ENCODE measurements at places on chromosomes 1 and 21. TPM values are rescaled to one million over a fixed set of nuclear protein-coding genes. Genes with fewer than 3 reads are reported as not detected.

IVNS1ABP gene
- total RNA-seq, result 104 TPM

CR2 gene
- total RNA-seq, result 1.8 TPM

DNA sequence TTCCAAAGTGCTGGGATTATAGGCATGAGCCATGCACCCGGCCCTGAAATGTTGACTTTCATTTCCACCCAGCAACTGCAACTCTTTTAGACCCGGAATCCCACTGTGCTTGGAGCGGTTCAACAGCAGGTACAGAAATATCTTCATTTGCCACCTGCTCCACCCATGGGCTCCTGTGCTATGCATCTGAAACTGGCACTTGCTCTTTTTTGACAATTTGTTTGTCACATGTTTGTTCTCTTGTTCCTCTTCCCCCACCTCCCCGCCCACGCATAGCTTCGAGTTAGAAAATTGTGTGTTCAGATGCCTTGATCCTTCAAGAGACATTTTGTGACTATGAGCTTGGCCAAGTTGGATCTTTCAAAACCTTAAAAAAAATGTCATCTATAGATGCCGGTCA, 2.4 kb upstream of the IFNLR1 start:
- H3K4me1 ChIP-seq, result no peaks in the 10 kb centered on the region
- H3K27me3 ChIP-seq, result no peaks in the 10 kb centered on the region
- H3K27ac ChIP-seq, result no peak overlapping the region
- DNase-seq, result no peak

DNA sequence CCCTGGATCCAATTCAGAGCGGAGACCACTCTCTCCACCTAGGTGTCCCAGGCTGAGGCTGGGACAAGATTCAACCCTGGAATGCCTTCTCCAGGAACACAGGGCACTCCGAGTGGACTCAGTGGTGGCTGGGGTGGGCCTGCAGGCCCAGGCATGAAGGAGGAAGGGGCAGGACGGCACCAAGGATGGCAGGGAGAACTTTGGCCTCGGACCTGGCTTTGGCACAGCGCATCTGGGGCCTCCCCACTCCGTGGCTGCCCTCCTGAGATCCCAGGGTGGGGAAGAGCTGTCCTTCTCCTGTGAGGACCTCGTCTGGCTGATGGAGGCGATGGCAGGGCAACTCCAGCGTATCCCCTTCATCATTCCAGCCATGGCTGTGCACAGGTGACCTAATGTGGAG, 35.6 kb downstream of the DHCR24 start:
- H3K4me1 ChIP-seq, result no peaks in the 10 kb centered on the region
- no peak overlapping the region for H3K4me3 ChIP-seq
- peaks cover 70% of the 10 kb centered on the region for H3K36me3 ChIP-seq
- no peak overlapping the region for H3K27ac ChIP-seq
- H3K27me3 ChIP-seq, result no peaks in the 10 kb centered on the region

GRCh38 chr1:59070610-59071009, 226.3 kb upstream of the FGGY start:
- H3K27me3 ChIP-seq, result no peaks in the 10 kb centered on the region
- no peak for DNase-seq
- no peak overlapping the region for H3K27ac ChIP-seq
- no peaks in the 10 kb centered on the region for H3K36me3 ChIP-seq

- no peaks in the 10 kb centered on the region for H3K4me1 ChIP-seq
- no peak overlapping the region for H3K27ac ChIP-seq
- no peaks in the 10 kb centered on the region for H3K27me3 ChIP-seq
- DNase-seq, result no peak
- no peaks in the 10 kb centered on the region for H3K36me3 ChIP-seq
Measured at GRCh38 chr1:161082996-161083747, 6.2 kb downstream of the NECTIN4 start.

- H3K4me3 ChIP-seq, result no peak overlapping the region
- H3K36me3 ChIP-seq, result peaks cover 14% of the 10 kb centered on the region
- no peak overlapping the region for H3K27ac ChIP-seq
- H3K27me3 ChIP-seq, result no peaks in the 10 kb centered on the region
Measured at GRCh38 chr1:163161337-163161736, 41.4 kb downstream of the RGS5 start.

DNA sequence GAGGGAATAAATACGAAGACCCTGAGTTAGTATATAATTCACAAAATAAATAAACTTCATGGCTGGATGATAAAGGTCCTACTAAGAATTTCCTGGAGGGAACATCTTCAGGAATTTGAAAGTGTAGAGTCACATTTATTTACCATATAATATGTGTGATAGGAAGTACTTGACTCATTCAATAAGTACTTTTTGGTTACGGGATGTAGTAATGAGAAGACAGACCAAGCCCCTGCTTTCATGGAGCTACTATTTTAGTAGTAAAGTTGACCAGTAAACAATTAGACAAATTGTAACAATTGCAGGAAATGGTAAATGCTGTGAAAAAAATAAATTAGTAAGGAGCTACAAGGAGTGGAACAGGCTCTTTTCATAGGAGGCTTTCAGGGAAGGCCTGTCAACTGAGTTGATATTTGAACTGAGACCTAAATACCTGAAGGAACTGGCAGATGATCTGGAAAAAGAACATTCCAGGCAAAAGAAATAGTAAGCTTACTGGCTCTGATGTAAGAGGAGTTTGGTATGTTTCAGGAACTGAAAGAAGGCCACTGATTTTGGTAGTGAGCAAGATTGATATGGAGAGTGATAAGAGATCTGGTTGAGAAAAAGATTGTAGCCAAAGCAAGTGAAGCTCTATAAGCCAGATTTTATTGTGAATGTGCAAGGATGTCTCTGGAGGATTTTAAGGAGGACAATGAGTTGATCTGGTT, 36.2 kb downstream of the CAMSAP2 start:
- H3K36me3 ChIP-seq, result peaks cover 3% of the 10 kb centered on the region
- H3K27me3 ChIP-seq, result no peaks in the 10 kb centered on the region
- H3K27ac ChIP-seq, result no peak overlapping the region
- H3K4me1 ChIP-seq, result no peaks in the 10 kb centered on the region
- DNase-seq, result no peak

- no peak overlapping the region for H3K4me3 ChIP-seq
- no peak overlapping the region for H3K27ac ChIP-seq
- no peak for DNase-seq
- H3K36me3 ChIP-seq, result no peaks in the 10 kb centered on the region
- H3K27me3 ChIP-seq, result no peaks in the 10 kb centered on the region
Measured at GRCh38 chr1:99650773-99651437, 5.0 kb downstream of the PALMD start.

TMEM52 gene
- 9.6 TPM for total RNA-seq

DNA sequence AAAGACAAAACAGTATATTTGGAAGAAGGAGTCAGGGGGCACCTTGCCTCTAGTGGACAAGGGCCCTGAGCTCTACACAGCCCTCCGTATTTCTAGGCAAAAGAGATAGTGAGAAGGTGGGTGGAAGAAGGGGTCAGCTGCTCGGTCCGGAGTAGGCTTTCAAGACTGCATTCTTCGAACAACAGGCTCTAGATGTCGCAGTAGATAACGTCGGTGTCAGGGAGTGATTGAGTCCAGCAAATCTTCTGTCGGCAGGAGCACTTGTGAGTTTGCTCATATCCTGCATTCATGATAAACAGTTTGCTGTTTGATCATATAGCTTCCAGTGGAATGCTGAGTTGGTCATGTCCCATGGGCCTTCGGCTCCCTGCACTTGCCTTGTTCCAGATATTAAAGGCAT, 36.8 kb downstream of the DIPK1A start:
- H3K27me3 ChIP-seq, result no peaks in the 10 kb centered on the region
- H3K27ac ChIP-seq, result no peak overlapping the region
- H3K4me3 ChIP-seq, result no peak overlapping the region
- no peak for DNase-seq
- H3K36me3 ChIP-seq, result no peaks in the 10 kb centered on the region

DNA sequence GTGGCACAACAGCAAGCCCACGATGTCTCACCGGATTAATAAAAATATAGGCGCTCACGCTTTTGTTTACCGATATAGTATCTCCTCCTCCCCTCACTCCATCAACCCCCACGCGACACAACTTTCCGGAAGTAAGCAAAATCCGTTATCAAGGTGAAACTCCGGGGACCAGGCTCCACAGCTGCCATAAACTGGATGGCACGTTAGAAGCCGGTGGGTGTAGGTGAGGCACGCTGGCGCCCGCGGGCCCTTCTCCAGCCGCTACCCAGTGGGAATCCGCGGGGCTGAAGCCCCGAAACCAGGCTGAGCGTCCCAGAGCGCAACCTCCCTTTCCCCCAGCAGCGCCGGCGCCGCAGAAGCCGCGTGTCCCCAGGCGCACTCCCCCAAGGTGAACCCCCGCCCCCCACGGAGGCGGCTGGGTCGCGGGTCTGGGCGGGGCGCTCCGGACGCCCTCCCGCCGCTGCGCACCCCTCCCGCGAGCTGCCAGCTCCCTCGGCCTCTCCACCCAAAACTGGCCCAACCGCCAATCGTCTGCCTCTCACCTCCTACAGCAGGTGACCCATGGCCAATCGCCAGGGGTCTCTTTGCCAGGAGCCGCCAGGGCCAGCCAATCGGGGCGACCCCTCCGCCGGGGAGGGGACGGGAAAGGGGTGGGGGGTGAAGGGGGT, 112.4 kb downstream of the OSBPL9 start:
- no peaks in the 10 kb centered on the region for H3K27me3 ChIP-seq
- no peaks in the 10 kb centered on the region for H3K36me3 ChIP-seq
- peaks cover 4% of the 10 kb centered on the region for H3K4me1 ChIP-seq
- peak; percentile 98 for DNase-seq

GRCh38 chr1:43473463-43473862, 19.7 kb upstream of the HYI start:
- no peak overlapping the region for H3K4me3 ChIP-seq
- H3K27ac ChIP-seq, result no peak overlapping the region
- peaks cover 5% of the 10 kb centered on the region for H3K4me1 ChIP-seq
- H3K27me3 ChIP-seq, result no peaks in the 10 kb centered on the region

Data from H9 (cell line).